ENCODE measurements at places on chromosomes 3 and 15. TPM values are rescaled to one million over a fixed set of nuclear protein-coding genes. Genes with fewer than 3 reads are reported as not detected.

DNA sequence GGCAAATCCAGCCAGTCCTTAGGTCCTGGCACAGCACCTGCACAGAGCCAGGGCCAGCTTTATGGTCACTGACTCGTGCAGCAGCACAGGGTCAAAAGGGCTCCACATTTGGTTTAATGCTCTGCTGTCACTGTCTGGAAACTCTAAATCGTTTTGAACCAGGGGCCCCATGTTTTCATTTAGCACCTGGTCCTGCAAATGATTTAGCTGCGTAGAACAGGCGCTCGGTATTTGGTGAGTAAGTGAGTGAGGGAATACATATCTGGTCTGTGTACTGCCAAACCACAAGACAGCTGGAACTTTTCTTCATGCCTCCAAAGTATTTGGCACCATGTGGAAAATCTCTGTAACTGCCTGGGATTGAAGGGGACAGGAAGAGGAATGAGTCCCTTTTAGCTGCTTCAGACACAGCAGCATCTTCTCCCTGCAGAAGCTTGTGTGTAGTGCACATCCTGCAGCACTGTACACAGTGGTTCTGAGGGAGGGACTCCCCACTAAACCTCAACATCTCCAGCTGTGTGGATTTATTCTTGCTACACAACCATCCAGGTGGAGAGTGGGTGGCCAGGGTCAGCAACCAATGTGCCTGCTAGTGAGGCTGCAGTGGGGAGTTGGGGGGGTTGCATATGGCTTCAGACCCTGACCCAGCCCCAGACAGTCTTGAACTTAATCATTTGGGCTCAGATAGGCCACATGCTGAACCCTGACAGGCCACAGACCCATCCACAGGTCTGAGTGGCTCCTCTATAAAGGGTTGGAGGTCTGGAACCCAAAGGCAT, 1.1 kb downstream of the SH2D7 start:
- no peak overlapping the region for H3K4me3 ChIP-seq
- peaks cover 3% of the 10 kb centered on the region for H3K4me1 ChIP-seq
- H3K27ac ChIP-seq: no peak overlapping the region
- no peaks in the 10 kb centered on the region for H3K27me3 ChIP-seq
- DNase-seq: no peak

DNA sequence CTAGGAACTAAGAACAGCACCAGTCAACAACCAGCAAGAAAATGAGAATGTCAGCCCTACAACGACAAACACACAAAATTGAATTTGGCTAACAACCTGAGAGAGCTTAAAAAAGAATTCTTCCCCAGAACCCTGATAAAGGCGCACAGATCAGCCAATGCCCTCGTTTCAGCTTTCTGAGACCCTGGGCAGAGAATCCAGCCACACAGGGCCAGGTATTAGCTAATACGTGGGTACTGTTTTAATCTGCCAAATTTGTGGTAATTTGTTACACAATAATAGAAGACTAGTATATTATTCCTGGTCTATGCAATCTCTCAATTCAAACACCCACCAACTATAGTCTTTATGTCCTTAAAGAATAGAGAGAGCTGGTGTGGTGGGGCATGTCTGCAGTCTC, 291.6 kb upstream of the GADL1 start:
- no peak overlapping the region for H3K27ac ChIP-seq
- no peaks in the 10 kb centered on the region for H3K36me3 ChIP-seq
- no peaks in the 10 kb centered on the region for H3K4me1 ChIP-seq
- no peak overlapping the region for H3K4me3 ChIP-seq
- DNase-seq: no peak

- H3K27me3 ChIP-seq: no peaks in the 10 kb centered on the region
- no peak for DNase-seq
- H3K4me3 ChIP-seq: no peak overlapping the region
- H3K36me3 ChIP-seq: no peaks in the 10 kb centered on the region
Observed at GRCh38 chr15:56866803-56867202, 51.6 kb upstream of the TCF12 start.

GRCh38 chr3:88230638-88231037, 80.9 kb downstream of the C3orf38 start:
- H3K27ac ChIP-seq: no peak overlapping the region
- H3K4me1 ChIP-seq: no peaks in the 10 kb centered on the region
- H3K27me3 ChIP-seq: no peaks in the 10 kb centered on the region
- H3K36me3 ChIP-seq: no peaks in the 10 kb centered on the region
- no peak overlapping the region for H3K4me3 ChIP-seq
- DNase-seq: no peak

DNA sequence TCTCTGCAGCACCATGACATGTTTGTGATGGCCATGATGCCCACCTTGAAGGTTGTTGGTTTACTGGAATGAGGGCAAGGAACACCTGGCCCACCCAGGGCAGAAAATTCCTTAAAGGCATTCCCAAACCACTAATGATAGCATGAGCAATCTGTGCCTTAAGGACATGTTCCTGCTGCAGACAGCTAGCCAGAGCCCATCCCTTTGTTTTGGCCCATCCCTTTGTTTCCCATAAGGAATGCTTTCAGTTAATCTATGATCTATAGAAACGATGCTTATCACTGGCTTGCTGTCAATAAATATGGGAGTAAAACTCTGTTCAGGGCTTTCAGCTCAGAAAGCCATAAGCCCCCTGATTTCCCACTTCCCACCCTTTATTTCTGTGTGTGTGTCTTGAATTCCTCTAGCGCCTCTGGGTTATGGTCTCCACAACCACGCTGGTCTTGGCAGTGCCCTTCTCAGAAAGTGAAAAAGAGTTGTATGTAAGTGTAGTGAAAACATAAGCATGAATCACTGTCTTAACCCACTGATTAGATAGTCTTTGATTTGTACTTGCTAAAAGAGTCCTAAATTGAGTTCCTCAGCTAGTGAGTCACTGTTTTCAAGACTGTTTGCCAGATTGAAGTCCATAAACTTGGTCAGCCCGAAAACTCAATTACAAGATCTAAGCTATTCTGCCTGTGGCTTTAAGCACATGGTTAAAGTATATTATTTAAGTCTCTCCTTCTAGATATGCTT, 19.0 kb upstream of the CCR2 start:
- peaks cover 18% of the 10 kb centered on the region for H3K4me1 ChIP-seq
- no peak overlapping the region for H3K4me3 ChIP-seq
- peak overlapping the region; percentile 27 for H3K27ac ChIP-seq
- H3K27me3 ChIP-seq: peaks cover 43% of the 10 kb centered on the region
- peak; percentile 48 for DNase-seq

- no peak for DNase-seq
- H3K4me3 ChIP-seq: no peak overlapping the region
- peaks cover 13% of the 10 kb centered on the region for H3K4me1 ChIP-seq
- H3K27me3 ChIP-seq: peaks cover 20% of the 10 kb centered on the region
Observed at GRCh38 chr15:38134252-38134651, 118.4 kb upstream of the SPRED1 start.

- no peaks in the 10 kb centered on the region for H3K27me3 ChIP-seq
- peaks cover 49% of the 10 kb centered on the region for H3K4me1 ChIP-seq
- no peak overlapping the region for H3K4me3 ChIP-seq
- H3K36me3 ChIP-seq: no peaks in the 10 kb centered on the region
- DNase-seq: no peak
- H3K27ac ChIP-seq: no peak overlapping the region
Observed at GRCh38 chr3:129888771-129889170, 4.7 kb downstream of the TMCC1 start.

DNA sequence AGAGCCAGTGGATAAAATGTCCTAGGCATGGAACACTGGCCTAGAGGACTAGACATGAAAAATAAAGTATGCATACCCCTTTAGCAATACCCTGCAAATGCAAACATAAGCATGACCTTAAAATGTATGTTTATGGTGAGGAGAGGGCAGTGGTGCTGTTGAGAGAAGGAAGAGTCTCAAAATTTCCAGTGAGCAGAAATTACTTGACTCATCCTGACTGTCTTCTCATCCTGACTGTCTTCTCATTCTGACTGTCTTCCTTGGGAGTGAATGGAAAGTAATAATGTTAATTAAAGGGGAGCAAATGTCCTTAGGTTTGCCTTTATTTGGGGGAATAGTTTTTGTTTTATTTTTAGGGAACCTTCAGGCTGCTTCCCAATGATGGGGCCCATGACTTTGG, 121.5 kb upstream of the GALNT15 start:
- DNase-seq: no peak
- no peak overlapping the region for H3K27ac ChIP-seq
- peaks cover 10% of the 10 kb centered on the region for H3K4me1 ChIP-seq

DNA sequence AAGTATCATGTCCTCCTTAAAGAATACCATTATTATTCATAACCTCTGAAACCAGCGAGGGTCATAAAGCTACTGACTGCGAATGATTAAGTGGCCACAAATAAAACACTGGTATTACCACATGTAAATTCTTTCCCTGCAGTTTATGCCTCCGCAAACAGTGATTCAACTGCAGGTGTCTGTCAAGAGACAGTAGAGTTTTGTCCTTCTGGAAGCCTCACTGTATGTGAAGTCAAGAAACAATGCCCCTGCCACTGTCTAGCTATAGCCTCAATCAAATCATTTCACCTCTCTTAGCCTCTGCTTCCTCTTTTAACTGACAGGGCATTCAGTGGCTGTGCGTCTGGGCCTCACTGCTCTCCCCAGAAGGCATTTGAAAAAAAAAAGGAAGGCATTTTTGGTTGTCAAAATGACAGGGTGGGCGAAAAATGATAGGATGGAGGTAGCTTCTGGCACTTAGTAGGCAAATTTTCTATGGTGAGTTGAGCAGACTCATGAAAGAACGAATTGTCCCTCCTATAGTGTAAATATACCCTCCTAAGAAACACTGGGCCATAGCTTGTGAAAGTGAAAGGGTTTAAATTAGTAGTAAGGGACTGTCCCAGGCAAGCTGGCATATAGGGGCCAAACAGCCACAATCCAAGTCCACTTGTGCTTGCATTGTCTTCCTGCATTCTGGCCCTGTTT, 66.7 kb downstream of the FILIP1L start:
- no peak overlapping the region for H3K27ac ChIP-seq
- H3K4me1 ChIP-seq: peaks cover 20% of the 10 kb centered on the region
- H3K27me3 ChIP-seq: no peaks in the 10 kb centered on the region
- peak overlapping the region; percentile 7 for H3K4me3 ChIP-seq
- H3K36me3 ChIP-seq: peaks cover 2% of the 10 kb centered on the region
- DNase-seq: no peak

- no peaks in the 10 kb centered on the region for H3K27me3 ChIP-seq
- no peak overlapping the region for H3K4me3 ChIP-seq
- peak overlapping the region; percentile 17 for H3K27ac ChIP-seq
- H3K36me3 ChIP-seq: peaks cover 11% of the 10 kb centered on the region
Observed at GRCh38 chr15:61929452-61929851, 130.8 kb downstream of the VPS13C start.

- no peak for DNase-seq
- no peak overlapping the region for H3K27ac ChIP-seq
- H3K4me1 ChIP-seq: no peaks in the 10 kb centered on the region
Observed at GRCh38 chr15:89492934-89493631, 3.3 kb downstream of the RHCG start.

DNA sequence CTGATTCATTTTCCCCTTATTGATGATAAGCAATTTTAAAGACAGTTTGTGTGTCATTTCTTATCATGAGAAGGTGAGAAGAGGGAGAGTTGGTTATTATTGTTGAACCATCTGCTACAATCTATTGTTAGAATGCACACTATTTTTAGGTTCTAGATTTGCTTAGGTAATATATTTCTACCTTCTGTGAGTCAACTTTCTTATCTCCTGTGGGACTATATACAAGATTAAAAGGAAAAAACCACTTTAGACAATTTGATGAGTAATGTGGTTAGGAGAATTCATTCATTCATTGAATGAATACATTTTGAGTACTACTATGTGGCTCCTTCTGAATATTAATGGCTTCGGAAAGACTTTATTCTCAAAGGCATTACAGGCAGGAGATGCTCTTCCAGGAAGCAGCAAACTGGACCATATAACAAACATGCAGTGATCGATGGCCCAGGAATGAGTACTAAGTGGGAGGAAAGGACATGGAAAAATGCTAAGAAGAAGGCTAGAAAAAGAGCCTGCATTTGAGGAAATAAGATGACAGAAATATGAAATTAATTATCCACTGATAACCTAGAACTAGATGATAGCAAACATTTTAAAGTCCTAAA, 22.4 kb downstream of the SPTSSB start:
- H3K27ac ChIP-seq: peak overlapping the region; percentile 16
- no peak for DNase-seq
- no peaks in the 10 kb centered on the region for H3K36me3 ChIP-seq
- peaks cover 24% of the 10 kb centered on the region for H3K4me1 ChIP-seq
- peaks cover 32% of the 10 kb centered on the region for H3K27me3 ChIP-seq
- peak overlapping the region; percentile 36 for H3K4me3 ChIP-seq

DNA sequence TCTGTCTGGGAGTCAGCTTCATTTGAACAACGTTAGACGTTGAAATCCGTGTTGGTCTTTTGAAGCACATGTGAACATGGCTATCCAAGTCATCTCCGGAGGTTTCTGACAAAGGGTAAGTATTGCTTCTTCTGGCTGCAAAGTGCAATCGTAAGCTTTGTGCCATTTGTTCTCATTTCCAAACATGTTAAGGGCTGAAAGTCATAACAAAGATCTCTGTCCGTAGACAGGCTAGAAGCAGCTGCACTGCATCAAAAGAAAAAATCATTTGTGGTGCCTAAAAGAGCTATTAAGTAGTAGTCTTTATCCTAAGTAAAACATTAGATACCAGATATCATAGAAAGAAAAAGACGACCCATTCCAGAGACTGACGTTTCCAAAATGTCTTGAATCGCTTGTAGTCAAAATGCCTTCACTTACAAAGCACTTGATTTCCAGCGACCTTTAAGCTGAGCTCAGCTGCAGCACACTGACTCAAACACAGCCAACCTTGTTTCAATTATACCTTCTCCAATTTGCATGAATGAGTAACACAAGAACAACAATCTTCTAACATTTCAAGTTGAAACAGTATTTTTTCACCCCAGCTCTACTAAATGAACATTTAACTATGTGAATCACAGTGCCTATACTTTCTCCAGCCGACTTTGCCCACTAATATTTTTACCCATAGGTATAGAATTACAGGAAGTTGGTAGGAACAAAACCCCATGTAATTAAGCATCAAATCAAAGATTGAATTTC, 76.6 kb downstream of the NEDD4 start:
- H3K27me3 ChIP-seq: no peaks in the 10 kb centered on the region
- no peak for DNase-seq
- H3K36me3 ChIP-seq: no peaks in the 10 kb centered on the region
- H3K4me1 ChIP-seq: no peaks in the 10 kb centered on the region

- H3K27me3 ChIP-seq: peaks cover 10% of the 10 kb centered on the region
- no peak overlapping the region for H3K4me3 ChIP-seq
- H3K36me3 ChIP-seq: no peaks in the 10 kb centered on the region
- no peak overlapping the region for H3K27ac ChIP-seq
Observed at GRCh38 chr3:46395766-46396530, 10.9 kb downstream of the CCR5AS start.

RTP3 gene
- not detected for total RNA-seq

OR4M2 gene
- not detected for total RNA-seq

EPHA3 gene
- total RNA-seq: 0.35 TPM

ACOX2 gene
- total RNA-seq: not detected

PRKCD gene
- 27.2 TPM for total RNA-seq

CAPN3 gene
- total RNA-seq: 9.2 TPM

TBC1D23 gene
- total RNA-seq: 27.5 TPM

XCR1 gene
- not detected for total RNA-seq

ATP1B3 gene
- 102 TPM for total RNA-seq

DNAH12 gene
- 0.21 TPM for total RNA-seq

DBR1 gene
- total RNA-seq: 22.0 TPM

Measured in activated T-cell treated with anti-CD3 and anti-CD28 coated beads, Interleukin-2, amount 50 U/mL, for 72 hours (primary cell).